Fibroblast of skin of back (primary cell): ENCODE measurements at places on chromosomes 7 and 10.
A peak's percentile ranks its signal among the peaks of the same experiment; 100 is the strongest.

- DNase-seq: no peak
These were observed 5.6 kb downstream of the ZDHHC16 start for GRCh38 chr10:97451605-97452004.

- no peak for DNase-seq
These were observed 16.5 kb upstream of the INPP5A start for GRCh38 chr10:132521041-132521465.

DNA sequence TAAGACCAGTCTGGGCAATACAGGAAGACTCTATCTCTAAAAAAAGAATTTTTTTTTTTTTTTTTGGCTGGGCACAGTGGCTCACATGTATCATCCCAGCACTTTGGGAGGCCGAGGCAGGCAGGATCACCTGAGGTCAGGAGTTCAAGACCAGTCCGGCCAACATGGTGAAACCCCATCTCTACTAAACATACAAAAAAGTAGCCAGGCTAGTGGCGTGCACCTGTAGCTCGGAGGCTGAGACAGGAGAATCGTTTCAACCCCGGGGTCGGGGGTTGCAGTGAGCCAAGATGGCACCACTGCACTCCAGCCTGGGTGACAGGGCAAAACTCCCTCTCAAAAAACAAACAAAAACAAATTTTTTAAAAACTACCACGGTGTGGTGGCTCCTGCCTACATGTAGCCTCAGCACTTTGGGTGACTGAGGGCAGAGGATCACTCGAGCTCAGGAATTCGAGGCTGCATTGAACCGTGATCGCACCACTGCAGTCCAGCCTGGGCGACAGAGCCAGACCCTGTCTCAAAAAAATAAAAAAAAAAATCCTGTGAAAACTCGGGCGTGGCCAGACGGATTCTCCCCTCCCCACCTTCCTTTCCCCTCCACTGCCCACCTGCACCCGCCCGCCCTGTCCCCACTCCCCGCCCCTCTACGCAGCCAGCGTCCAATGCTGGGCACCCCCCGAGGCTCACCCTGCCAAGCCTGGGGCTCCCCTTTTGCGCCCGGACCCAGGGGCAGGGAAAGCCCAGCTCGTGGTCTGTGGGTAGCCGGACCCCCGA, 745 bp upstream of the ORAI2 start:
- DNase-seq: no peak

DNA sequence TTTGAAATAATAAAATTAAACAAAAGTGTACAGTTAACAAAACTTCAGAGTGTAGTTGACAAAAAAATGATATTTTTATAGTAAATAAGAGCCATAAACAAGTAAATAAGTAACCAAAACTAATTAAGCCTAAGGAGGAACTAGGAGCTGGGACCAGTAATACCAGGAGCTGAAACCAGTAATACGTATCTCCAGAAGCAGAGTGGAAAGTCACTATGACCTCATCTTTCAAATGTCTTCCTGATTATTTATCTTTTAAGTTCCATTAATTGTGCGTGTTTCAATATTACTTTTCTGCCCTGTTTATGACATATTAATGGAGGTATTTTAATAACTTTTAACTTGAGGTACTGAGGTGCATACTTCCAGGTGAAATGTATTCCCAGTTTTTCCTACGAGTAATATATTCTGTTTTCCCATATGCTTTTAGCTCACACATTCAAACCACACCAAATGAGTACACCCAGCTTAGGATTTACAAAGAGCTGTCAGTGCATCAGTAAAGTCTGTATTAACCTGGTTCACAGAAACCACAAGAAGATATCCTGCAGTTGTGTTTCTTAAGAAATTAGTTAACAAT, 283.7 kb upstream of the HGF start:
- DNase-seq: no peak

DNA sequence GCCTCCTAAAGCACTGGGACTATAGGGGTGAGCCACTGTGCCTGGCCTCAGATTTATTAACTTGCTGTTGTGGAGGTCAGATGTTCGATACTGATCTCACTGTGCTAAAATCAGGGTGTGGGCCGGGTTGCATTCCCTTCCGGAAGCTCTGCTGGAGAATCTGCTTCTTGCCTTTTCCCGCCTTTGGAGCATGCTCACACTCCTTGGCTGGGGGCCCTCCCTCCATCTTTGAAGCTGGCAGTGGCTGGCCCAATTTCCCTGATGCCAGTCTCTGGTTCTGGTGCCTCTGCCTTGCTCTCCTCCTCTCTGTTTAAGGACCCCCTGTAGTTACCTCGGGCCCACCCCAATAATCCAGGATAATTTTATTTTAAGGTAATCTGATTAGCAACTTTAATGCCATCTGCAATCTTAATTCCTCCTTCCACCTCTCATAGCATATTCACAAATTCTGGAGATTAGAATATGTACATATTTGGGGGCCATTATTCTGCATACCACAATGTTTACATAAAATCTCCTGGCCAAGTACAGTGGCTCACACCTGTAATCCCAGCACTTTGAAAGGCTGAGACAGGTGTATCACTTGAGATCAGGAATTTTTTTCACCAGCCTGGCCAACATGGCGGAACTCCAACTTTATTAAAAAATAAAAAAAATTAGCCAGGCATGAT, 7.9 kb upstream of the PITRM1 start:
- DNase-seq: no peak

DNA sequence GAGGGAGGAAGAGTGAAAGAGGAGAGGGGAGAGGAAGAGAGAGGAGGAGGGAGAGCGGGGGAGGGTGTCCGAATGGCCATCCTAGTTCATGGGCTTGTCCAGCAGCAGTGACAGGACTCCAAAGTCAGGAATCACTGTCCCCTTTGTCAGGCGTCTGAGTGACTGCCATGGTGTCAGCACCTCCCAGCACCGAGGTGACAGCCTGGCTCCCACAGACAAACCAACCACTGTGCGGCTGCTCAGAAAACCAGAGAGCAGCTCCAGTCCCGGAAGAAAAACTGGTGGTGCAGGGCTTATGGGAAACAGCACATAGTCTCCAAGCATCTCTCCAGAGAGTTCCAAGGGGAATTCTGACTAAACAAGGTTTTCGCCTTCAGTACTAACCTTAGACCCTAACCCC, 18.9 kb upstream of the FGFR2 start:
- DNase-seq: no peak

- DNase-seq: peak; percentile 45
These were observed 107.2 kb downstream of the RUNDC3B start for GRCh38 chr7:87735360-87735759.

DNA sequence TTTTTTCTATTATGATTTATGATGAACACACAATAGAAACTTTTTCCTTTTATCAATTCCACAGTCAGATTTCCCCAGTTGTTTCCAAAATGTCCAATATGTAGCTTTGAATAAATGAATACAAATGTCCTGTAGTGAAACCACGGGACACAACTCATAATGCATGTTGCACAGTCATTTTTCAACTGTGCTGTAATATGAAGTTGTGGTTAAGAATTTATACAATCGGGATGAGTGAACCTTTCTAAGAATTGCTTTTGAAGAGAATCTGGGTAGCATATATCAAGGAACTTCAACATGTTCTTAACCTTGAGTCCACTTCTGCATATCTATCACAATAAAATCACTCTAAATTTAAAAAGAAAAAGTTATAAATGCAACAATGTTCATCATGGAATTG, 14.6 kb upstream of the ST7 start:
- no peak for DNase-seq

GRCh38 chr7:84092207-84092606, 102.4 kb downstream of the SEMA3A start:
- DNase-seq: no peak

DNA sequence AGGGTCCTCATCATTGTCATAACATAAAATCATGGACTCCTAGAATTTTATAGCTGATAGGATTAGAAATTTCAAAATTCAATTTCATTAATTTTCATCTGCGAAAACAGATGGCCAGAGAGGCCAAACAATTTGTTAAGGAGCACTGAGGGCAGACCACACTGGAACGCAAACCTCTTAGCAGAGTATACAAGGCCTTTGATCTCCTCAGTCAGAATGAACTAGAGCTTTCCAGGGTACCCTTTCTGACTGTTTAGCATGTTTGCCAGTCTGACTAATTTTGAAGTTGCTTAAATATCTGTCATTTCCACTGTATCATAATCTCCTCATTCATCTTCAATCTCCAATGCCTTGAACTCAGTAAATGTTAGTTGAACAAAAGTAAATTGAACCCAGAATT, 41.9 kb upstream of the ATRNL1 start:
- DNase-seq: no peak

DNA sequence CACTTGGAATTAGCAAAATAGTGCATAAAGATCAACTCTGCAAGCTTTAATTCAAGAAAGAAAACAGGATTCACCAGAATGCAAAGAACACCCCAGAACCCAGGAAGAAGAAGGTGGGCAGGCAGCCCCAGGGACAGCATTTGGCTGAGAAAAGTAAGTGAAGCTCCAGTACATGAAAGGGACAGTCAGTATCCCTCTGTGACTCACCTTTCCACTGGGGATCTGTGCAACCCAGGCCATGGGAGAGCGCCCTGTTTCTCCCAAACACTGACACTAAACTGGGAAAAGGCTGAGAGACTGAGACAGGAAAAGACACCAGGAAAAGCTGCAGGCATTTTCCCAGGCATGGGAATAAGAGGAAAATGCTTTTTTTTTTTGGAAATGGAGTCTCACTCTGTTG, 28.2 kb downstream of the SNX13 start:
- no peak for DNase-seq

- DNase-seq: no peak
These were observed 13.6 kb downstream of the OPALIN start for GRCh38 chr10:96345222-96345621.

GRCh38 chr10:14601872-14602725, 172.6 kb downstream of the FAM107B start:
- peak; percentile 83 for DNase-seq

- DNase-seq: peak; percentile 28
These were observed 180.5 kb upstream of the CTBP2 start for GRCh38 chr10:125340903-125341302.

DNA sequence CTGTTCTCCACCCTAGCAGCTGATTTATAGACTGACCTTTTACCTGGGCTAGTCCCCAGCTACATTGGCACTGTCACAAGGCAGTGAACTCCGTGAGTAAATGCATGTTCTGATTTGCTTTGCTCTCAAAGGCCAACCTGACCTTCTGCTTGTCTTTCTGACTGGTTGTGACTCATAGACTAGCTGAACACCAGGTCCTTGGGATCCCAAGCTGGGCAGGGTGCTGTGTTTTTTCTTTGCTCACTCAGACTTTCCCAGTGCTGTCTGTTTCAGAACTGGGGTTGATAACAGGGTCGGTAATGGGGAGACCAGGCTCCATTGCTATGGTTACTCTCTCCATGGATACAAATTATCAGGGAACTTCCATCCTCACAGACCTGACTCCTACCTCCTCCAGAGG, 35.0 kb downstream of the EVX1 start:
- no peak for DNase-seq

GRCh38 chr7:112025556-112025955, 180.6 kb downstream of the DOCK4 start:
- DNase-seq: no peak

DNA sequence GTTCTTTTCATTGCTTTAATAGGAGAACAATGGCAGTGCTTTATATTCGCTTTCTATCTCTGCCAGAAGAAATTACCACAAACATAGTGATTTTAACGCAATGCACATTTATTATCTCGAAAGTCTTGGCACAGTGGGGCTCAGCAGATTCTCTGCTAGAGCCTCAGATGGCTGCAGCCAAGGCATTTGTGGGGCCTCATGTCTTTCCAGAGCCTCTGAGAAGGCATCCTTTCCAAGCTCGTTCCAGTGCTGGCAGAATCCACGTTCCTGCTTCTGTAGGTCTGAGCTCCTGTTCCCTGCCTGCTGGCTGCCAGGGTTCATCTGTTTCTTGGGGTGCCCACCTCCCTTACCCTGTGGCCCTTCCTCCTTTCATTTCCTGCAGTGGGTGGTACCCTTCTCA, 60.2 kb downstream of the LRRC18 start:
- no peak for DNase-seq

DNA sequence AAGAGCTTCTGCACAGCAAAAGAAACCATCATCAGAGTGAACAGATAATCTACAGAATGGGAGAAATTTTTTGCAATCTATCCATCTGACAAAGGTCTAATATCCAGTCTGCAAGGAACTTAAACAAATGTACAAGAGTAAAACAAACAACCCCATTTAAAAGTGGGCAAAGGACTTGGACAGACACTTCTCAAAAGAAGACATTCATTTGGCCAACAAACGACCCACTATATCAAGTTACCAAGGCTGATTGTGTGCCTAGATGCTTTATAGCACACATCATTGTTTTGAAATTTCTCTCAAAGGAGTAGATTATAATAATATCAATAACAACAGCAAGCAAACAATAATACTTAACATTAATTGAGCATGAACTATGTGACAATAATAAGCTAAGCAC, 117.1 kb downstream of the TFPI2 start:
- no peak for DNase-seq

DNA sequence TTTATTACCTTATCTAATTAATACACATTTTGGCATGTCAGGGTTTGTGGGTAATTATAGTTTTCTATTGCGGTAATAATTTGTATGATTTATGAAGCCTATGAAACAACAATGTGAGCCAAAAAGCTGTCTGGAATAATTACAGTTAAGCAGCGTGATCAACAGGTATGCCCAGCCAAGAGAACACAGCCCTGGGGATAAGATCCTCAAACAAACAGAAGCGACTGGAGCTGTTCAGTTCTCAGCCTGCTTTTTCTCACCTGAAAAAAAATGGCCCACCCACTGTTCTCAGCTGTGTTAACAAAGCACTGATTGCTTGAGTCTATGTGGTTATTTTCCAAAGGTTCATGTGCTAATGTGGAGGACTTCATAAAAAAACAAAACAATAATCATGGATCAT, 855.8 kb downstream of the GATA3 start:
- DNase-seq: no peak

DNA sequence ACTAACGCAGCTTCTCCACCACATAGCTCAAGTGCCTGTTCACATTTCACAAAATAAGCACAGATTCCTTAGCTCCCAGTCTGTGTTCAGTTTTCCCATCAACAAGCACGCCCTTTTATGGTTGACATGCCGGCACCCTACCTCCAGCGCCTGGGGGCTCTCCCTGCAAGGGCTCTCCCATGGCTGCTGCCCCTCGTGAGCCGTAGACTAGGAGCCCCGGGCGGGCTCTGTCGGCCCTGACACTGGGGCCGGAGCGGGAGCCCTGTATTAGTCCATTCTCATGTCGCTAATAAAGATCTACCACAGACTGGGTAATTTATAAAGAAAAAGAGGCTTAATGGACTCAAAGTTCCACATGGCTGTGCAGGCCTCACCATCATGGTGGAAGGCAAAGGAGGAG, 34.0 kb upstream of the PRKAR1B start:
- no peak for DNase-seq

DNA sequence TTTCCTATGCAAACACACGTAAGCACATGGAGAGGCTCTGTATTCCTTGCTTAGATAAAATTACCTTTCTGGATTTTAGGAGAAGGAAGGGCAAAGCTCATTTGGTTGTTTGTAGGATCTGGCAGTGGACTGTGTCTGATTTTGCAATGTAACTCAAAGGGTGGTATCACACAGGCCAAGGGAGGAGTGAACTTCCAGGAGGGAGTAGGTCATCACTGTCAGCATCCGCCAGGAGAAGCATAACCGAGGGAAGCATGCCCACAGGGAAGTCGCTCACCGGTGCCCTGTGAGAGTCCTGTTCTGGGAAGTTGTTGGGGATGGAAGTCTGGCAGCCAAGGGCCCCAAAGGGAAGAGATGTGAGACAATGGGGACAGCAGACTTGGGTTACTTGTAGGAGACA, 74.4 kb downstream of the CFAP58 start:
- no peak for DNase-seq
